ENCODE measurements at places on chromosomes 3 and 15.

DNA sequence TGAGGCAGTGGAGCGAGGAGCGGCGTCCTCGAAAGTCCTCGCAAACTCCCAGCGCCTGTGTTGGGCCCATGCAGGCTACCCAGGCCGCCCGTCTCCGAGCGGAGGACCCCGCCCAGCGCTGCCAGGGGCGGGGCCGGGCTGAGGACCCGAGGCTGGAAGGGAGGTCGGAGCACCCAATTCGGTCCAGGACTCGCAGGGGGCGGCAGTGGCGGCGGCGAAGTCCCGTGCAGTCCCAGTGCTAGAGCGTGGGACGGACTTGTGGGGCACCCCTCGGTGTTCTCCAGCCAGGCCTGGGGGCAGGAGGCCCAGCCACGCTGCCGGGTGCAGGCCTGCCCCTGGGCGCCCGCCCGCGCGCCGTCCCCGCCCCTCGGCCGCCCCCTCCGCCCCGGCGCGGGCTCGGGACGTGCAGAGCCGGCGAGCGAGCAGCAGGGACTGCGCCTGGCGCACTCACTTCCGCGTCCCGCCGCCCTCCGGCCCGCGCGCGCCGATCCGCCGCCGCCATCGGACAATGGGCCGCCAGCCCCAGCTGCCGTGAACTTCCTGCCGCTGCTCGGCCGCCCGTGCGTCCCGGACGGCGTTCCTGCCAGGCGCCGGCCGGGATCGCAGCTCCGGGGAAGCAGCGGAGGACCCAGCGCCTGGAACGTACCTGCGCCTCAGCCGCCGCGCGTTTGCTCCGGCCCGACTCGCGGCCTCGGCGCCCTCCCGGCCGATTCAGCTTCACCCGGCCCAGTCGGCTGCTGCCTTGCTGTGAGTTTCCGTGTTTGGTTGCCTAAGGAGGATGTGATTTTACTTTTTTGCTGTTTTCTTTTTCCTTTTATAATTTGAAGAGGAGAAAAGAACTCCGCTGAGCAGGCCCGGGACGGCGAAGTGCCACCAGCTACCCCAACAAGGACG is 596 bp upstream of the LIMD1 start:
- DNase-seq: peak; percentile 93

- no peak for DNase-seq
These were observed 31.2 kb downstream of the GOLGB1 start for GRCh38 chr3:121718205-121718846.

GRCh38 chr3:149605902-149606301 is 51.9 kb downstream of the WWTR1 start:
- no peak for DNase-seq

DNA sequence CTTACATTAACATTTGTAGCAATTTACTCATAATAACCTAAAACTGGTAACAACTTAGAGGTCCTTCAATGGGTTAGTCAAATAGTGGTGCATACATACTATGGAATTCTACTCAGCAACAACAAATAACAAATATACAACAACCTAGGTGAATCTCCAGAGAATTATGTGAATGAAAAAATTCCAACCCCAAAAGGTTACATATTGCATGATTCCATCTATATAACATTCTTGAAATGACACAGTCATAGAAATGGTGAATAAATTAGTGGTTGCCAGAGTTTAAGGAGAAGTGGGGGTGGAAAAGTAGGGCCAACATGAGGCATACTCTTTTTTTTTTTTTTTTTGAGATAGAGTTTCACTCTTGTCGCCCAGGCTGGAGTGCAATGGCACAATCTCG is 12.7 kb upstream of the SNTN start:
- no peak for DNase-seq

GRCh38 chr3:157156837-157157635 is 2.9 kb downstream of the CCNL1 start:
- peak; percentile 38 for DNase-seq

GRCh38 chr3:53187430-53187829 is 26.4 kb downstream of the PRKCD start:
- no peak for DNase-seq

- no peak for DNase-seq
These were observed 33.2 kb downstream of the CBLB start for GRCh38 chr3:105835606-105836005.

DNA sequence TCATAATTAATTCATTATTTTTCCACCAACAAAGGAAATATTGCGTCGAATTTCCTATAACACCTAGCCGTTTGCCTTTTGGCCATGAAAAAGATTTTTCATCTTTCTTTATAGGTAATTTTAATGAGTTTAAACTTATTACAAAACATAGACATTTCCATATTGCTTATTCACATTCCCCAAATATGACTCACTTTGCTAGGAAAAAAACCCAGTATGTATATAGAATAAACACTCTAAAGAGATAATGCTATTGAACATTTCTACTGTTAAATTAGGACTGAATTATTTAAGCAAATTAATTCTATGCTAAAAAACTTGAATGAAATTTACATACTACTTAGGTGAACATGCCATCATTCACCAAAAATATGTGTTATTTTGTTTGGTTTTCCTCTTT is 16.2 kb downstream of the ZPLD1 start:
- no peak for DNase-seq

GRCh38 chr3:44988073-44988472 is 12.0 kb downstream of the EXOSC7 start:
- DNase-seq: no peak

DNA sequence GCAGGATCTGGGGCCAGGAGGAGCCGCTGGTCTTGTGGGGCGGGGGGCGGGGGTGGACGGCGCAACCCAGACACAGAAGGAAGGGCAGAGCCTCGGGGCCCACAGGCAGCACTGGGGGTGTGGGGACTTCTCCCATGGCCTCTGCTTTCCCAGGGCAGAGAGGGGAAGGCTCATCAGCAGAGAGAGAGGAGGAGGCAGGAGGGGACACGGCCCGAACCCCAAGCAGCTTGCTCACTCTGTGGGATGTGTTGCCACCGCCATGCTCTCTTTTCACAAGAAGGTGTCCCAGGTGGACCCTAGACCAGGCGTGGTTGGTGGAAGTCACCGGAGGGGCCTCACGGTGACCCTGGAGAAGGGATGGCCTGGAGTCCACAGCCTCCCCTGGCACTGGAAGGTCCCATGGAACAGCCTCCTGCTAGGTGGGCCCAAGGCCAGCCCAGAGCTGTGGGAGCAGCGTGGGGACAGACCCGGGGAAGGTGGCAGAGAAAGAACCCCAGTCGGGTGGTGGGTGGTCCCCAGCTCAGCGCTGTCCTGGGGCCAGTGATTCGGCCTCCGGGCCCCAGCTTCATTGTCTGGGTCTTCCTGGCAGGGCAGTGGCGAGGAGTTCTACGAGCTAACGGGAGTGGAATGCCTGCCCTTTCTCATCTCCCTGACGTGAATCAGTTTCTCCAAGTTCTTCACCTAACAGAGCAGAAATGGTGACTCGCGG is 46.8 kb upstream of the PCSK6 start:
- no peak for DNase-seq

- DNase-seq: no peak
These were observed 220.9 kb downstream of the ATP8B4 start for GRCh38 chr15:49898097-49898496.

GRCh38 chr15:91852741-91853510 is 582 bp upstream of the SLCO3A1 start:
- peak; percentile 76 for DNase-seq

- DNase-seq: no peak
These were observed 22.0 kb downstream of the TGFBR2 start for GRCh38 chr3:30628205-30628900.

DNA sequence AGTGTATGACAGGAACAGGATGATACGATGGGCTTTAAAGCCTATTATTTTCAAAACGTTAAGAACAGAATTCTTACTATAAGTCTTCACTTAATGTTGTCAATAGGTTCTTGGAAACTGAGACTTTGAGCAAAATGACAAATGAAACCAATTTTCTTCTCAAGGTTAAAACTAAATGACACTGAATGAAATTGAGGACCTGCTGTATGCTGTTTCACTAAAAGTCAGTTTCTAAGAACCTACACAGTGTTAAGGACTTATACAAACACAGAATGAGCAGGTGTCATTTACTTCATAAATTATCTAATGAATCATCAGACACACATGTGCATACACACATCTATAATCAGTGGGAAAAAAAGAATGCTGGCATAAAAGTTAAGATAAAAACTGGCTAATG is 106.9 kb downstream of the RFTN1 start:
- DNase-seq: no peak
